BJ (cell line): ENCODE measurements at places on chromosomes 11 and 22.

GRCh38 chr11:109785198-109785597, 308.0 kb upstream of the ZC3H12C start:
- no peak for DNase-seq

DNA sequence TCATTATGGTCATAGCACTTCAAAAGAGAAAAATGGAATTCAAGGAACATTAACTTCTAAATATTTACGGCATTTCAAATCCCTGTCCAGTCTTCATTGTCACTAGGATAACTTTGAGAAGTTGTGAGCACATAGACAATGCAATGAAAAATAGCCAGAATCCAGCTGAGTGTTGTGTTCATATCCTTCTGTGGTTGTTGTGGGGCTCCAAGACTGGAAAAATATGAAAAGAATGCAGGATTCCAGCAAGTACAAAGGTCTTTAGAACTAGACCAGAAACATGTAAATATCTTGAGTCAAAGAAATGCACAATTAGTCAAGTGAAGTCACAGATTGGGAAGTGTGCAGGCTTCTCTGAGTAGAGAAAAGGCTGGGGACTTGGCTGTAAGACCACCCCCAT, 68.7 kb downstream of the WT1 start:
- no peak for DNase-seq

GRCh38 chr11:65911682-65912568, 6.9 kb downstream of the C11orf68 start:
- peak; percentile 67 for DNase-seq

DNA sequence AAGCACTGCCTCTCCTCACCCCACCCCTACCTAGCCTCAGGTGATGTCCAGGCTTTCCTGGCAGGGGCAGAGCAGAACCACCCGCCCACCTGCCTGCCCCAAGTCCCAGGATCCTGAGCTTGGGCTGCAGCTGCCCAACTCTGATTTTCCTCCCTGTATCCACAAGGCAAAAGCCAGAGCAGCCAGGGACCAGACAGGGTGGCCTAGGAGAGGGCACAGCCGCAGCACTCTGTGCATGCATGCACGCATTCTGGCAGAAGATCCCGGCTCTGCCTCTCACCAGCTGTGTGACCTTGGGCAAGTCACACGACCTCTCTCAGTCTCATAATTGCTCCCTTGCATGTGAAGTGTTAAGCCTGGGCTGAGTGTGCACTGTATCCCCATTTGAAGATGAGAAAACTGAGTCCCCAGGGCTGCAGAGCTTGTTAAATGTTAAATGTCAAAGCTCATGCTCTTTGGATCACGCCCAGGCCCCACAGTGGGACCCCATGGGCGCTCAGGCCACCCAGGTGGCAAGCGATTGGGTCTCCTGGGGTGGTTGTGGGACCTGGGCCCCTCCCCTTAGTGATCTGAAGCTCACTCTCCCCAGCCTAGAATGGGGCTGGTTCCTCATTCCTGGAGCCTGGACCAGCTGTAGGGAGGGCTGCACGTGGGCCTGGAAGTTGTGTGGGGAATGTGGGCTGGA, 2.8 kb upstream of the CARNS1 start:
- no peak for DNase-seq

DNA sequence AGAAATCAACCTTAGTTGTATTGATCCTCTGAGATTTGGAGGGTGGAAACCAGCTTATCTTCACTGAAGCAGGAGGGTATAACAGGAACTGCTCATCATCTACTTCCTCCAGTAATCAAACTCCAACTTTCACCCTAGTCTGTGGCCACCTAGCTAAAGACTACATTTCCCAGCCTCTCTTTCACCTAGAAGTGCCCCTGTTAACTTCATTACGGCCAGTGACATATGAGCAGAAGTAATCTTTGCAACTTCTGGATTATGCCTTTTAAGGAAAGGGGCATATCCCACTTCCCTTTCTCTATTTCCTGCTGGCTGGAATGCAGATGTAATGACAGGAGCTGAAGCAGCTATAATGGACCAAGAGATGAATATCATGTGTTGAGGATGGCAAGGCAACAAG, 7.6 kb upstream of the VPS37C start:
- no peak for DNase-seq

DNA sequence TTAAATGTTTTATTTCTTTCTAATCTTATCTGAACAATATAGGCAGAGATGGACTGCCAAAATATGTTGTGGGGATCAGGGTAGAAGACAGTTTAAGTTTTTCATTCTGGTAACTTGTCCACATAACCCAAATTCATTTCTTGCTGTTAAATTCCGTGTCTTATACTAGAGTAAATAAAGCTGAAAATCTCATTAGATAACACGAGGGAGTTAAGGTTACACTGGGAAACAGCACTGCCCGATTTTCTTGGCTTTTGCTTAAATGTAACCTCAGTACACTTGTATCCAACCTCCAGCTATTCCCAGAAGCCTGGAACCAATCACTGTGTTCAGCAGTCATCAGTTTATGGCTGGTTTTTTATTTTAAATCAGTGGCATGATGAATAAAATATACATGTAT, 48.2 kb downstream of the MICAL3 start:
- no peak for DNase-seq
